ENCODE measurements at places on chromosomes 12 and 14.
A peak's percentile ranks its signal among the peaks of the same experiment; 100 is the strongest.

- no peak for DNase-seq
Measured at GRCh38 chr14:74591394-74591793, 20.6 kb downstream of the LTBP2 start.

DNA sequence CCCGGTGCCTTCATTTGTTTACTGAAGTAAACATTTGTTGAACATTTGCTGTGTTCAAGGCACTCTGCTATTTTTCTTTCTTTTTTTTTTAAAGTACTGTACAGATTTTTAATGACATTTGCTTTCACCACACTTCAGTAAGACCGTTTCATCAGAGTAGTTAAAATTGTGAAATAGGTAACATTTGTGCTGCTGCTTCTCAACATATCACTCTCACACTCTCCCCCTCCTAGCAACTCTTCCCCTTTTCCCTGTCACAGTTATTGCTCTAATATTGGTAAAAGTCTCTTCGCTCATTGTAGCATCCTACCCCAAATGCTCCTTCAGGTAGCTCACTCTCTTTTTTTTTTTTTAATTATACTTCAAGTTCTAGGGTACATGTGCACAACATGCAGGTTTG lies 49.6 kb downstream of the SRGAP1 start:
- DNase-seq: no peak

GRCh38 chr14:40955131-40955505 lies 651.6 kb upstream of the LRFN5 start:
- DNase-seq: no peak

DNA sequence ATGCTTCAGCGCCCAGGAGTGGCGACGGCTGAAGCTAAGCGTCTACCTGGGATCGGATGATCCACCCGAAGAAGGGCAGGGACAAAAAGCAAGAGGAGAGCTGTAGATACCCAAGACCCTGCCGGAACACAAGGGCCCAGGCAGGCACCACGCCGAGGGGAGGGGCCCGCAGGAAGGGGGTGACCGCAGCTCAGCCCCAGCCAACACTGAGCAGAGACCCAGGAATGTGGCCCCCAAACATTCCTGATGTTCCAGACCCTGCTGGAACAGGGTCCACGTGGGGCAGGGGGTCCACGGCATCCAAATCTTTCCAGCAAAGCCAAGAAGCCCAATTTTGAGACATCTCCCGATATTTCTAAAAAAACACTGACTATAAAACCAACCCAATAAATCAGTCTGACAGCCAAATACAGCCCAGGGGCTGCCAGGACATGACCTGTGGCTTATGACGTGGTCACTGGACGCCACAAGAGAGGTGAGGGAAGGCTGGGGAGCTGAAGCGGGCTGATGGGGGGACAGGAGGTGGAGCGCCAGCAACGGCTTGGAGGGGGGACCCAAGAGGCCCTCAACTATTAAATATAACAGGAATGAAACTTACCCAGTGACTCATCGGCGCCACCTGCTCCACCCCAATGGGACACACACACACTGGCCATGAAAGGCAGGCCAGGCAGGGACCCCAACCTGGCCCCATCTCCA lies 58.9 kb downstream of the NCOR2 start:
- DNase-seq: no peak

GRCh38 chr14:49092345-49092744 lies 493.8 kb downstream of the RPS29 start:
- no peak for DNase-seq

DNA sequence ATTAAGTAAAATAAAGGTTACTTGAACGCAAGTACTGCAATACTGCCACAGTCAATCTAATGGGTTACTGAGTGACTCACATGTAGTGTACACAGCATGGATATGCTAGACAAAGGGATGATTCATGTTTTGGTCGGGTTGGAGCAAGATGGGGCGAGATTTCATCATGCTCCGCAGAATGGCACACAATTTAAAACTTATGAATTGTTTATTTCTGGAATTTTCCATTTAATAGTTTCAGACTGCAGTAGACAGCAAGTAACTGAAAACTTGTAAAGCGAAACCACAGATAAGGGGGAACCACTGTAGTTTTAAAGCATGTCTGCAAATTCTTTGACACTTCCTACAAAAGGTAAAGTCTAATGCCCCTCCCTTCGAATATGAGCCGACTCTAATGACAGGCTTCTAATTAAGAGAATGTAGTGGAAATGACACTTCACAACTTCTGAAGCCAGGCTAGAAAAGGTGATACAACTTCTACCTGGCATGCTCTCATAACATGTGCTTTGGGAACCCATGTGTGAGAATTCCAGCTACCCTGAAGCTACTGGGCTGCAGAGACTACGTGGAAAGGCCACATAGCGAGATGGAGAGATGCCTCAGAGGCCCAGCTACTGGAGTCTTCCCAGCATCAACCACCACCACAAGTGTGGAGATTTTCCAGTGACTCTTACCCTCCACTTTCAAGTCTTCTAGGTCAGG lies 13.9 kb upstream of the TCP11L2 start:
- no peak for DNase-seq

DNA sequence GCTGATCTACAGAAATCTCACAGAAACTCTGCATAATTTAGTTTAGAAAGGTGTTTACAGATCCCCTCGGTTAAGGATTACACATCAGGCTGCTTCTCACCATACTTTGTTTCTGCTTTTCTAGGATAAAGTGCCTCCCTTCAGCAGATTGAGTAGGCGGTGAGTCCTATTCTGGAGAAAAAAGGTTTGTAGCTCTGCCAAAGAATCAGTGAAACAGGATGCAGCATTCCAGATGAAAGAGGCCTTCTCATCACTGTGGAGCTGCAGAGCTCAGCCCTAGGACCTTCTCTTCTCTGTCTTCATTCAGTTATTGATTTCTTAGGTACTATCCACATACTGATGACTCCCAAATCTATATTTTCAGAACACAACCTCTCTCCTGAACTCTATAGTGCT lies 155.5 kb upstream of the KRR1 start:
- no peak for DNase-seq

DNA sequence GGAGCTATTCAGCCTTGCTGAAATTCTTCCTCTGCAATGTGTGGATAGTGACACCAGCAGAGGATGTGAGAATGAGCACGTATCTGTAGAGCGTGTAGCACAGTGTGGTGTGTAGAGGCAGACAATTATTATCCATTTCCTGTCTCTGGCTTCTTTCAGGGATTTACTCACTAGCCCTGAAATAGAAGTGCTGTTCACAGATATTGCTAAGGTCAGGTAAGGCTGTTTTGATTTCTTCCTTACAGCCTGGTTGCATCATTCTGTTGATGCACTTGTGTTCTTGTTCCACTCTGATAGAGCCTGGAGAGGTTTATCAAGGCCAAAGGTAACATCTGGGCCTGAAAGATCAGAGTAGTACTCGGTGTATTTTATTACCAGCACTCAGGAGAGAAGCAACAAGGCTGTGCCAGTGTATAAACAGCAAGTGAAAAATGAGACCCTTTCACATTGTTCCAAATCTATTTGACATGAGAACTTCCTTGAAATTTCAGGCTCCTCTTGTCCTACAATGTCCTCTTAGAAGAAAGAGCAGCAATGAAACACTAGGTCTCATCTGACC lies 16.7 kb downstream of the ARG2 start:
- DNase-seq: no peak

- no peak for DNase-seq
Measured at GRCh38 chr14:76413962-76414600, 38.1 kb downstream of the ESRRB start.

DNA sequence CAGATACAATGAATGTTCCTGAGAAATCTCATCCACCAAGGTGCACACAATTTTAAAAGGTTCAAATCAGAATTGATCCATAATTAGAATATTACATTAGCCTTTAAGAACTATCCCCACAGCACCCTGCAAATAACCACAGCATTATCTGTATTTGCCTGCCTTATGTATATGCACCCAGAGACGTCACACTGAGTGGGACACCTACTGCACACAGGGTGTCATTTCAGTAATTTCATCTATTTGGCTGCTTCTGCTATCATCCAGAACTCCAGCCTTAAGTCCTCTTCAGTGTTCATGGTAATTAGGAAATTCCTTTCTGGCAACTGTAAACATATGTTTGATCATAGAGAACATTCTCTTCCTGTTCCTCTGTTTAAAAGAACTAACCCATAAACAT lies 298.4 kb downstream of the SYT1 start:
- no peak for DNase-seq

GRCh38 chr12:19332196-19332595 lies 107.1 kb upstream of the AEBP2 start:
- DNase-seq: no peak

- no peak for DNase-seq
Measured at GRCh38 chr12:13094367-13094766, 9.1 kb downstream of the GSG1 start.

GRCh38 chr12:6684609-6685008 lies 4.6 kb downstream of the ZNF384 start:
- no peak for DNase-seq

- DNase-seq: no peak
Measured at GRCh38 chr14:52354242-52354641, 40.1 kb downstream of the PTGER2 start.

DNA sequence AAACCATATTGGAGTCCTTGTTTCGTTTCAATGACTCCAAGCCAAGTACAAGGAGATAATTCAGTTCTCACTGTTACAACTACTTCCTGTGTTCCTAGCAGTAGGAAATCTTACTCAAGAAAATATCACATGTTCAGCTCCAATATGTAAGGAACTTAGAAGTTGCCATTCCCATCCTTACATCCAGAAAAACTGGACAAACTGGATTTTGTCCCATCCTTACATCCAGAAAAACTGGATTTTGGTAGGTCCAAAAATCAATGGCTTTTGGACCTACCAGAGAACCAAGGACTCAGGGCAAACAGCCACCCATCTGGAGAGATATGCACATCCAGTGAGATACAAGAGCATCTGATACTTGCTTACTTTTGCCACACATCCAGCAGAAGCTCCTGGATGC lies 23.8 kb downstream of the CMAS start:
- DNase-seq: no peak

GRCh38 chr12:3335078-3335487 lies 155.9 kb upstream of the PRMT8 start:
- DNase-seq: no peak

GRCh38 chr14:93981316-93982229 lies 5.2 kb upstream of the ASB2 start:
- no peak for DNase-seq

DNA sequence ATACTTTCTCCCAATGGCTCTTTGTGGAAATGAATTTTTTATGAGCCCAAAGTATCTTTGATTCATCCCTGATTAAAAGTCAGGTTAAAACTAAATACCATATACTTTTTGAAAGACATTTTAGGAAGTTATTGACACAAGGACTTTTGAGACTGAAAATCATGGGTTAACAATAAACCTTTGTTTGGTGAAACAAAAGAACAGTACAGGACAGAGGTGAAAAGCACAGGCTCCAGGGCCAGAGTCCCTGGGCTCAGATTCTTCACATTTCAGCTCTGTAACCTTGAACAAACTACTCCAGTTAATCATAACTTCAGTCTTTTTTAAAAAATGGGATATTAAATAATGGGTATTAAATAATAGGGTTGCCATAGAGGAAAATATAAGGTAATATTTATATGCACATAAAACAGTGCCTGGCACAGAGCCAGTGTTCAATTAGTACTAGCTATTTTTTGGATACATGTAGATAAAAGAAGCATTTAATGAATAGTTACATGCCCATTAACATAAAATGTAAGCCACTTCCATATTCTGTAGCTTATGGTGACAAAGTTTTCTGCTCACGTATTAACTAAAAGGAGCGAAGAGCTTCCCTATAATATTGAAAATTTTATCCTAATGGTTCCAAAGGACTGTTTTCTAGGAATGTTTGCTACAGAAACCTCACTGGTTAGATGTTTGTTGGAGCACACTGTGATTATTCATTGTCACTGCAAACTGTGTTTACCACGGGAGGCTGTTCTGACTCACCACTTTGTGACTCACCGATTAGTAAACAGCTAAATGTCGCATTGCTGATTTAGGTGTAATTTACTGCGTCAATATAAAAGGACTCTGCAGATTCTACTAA lies 255.4 kb downstream of the DAD1 start:
- DNase-seq: peak; percentile 59

DNA sequence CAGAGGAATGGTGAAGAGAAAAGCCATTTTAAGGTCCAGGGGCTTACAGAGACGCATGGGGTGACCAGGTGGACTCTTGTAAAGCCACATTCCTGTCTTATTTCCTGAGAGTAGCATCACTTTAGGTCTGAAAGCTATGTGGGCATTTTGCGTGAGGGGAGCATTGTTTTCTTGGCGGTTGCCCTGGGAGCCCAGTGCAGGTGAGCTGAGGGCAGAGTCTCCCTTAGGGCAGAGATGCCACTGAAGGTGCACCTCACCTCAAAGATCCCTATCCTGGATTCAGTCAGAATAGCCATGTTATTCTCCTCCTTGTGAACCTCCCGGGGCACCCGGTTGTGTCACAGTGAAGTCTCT lies 12.4 kb downstream of the GLRX5 start:
- DNase-seq: peak; percentile 20

DNA sequence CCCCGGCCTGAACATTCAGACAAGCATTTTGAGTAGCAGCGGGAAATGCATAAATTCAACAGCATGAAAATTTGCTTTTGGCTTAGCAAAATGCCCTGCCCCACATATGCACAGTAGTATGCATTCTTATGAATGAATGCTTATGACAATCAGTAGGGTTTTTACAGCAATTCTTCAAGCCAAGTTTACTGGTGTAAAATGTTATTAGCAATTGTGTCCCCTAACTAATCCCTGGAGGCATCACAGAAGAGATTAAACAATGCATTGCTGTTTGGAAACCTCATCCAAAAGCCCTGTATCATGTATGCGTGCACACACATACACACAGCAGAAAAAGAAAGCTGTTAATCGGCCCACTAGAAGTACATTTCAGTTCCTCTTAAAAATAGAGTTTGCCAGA lies 406.5 kb downstream of the LRIG3 start:
- DNase-seq: no peak

DNA sequence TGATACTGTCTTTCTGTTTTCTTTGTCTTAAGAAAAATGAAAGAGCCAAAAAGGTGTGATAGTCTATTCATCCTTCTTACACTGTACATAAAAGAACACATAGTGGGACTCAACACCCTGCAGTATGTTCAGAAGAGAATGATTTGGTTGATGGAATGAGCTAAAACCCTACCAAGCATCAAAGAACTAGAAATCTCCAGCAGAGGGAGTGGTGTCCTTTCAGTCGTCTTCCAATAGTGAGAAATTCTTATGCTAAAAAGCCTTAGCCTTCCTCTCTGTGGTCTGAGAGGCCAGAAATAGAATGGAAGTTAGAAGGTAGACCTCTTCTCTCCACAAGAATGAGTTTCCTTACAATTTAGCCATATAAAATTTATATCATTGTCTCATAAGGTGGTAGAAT lies 393.4 kb upstream of the SEL1L start:
- no peak for DNase-seq

- DNase-seq: no peak
Measured at GRCh38 chr12:78473136-78473535, 391.4 kb upstream of the SYT1 start.

DNA sequence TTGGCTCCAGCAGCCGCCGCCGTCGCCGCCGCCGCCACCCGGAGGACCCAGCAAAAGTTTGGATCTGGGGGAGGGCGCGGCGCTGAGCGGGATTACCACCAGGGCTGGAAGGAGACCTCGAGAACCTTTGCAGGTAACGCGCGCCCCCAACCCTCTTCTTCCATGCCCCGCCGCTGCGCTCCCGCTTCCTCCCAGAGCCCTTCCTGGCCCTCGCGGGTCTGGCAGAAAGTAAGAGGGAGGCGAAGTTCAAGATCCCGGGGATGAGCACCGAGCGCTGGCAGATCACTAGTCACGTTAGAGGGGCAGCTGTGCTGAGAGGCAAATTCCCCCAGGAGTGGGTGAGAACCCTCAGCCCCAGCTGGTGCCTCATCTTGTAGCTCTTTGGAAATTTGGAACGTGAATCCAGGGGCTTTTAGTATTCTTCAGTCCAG lies 3.9 kb downstream of the FLRT2 start:
- DNase-seq: no peak
